ENCODE measurements at places on chromosomes 2 and 18.

GRCh38 chr2:110941226-110941625, 179.5 kb upstream of the BCL2L11 start:
- DNase-seq = no peak

DNA sequence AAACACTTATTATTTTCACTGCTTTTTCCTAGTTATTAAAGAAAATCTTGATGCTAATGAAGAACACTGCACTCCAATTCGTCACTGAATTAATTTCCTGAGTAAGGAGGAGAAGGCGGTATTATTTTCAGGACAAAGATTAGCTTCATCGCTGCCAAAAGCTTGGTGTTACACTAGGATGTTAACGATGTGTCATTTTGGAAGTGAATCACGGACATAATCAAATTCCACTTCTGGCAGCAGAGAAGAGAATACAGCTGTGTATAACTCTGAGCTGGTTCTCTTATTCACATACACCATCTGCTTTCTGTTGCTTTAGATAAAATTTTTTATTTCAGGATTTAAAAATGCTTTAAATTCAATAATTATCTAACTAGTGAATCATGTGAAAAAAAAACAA, 74.1 kb downstream of the SCG2 start:
- DNase-seq = no peak

DNA sequence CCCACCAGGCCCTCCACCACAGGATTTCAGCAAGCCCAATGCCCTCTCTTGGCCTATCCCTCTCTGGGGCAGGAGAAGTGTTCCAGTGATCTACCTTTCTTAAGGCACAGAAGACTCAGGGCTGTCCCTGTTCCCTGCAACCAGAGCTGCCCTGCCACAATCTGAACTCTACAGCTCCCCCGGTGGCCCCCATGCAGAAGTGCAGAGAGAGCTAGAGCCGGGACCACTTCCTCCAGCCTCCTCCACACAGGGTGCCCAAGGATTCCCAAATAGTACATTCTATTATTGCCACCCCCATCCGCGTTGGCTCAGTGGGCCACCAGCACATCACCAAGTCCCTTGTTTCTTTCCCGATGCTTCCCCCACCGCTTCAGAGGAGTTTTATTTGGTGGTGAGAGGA, 114.8 kb upstream of the PTPRM start:
- DNase-seq = no peak

DNA sequence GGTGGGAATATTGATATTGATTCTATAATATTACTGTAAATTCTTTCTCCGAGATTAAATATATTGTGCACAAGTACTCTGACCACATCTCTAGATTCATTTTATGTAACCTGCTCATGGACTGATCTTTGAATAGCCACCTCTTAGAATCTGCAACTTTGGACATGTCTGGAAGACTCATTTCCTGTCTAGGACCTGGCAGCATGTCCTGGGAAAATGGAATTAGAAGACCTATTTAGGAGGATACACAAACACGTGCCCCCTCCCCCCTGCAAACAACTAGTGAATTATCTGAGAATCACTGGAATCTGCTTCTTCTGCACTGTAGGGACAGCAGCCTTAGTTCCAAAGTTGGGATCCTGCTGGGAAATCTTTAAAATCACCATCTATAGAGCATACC, 94.1 kb downstream of the UBE2E3 start:
- DNase-seq = no peak

GRCh38 chr2:223759569-223760430, 77.6 kb downstream of the AP1S3 start:
- DNase-seq = no peak

- DNase-seq = no peak
Observed at GRCh38 chr2:101892377-101892776, 99.4 kb upstream of the IL1R2 start.

DNA sequence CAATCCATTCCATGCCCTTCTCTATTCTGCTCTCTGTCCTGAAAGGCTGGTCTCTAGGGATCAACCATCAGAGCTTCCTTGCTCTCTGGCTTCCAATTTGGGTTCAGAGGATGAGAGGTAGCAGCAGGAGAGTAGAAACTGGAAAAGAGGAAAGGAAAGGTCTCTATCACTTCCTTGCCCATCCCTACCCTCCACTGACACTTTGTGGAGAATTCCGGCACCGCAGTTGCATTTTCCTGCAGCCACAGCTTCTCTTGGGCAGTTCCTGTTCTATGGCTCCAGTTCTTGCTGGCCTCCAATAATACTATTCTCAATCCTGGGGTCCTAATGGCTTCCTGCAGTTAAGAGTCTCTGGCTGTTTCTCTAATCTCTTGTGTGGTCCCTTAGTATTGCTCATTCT, 13.3 kb upstream of the IMPACT start:
- no peak for DNase-seq

GRCh38 chr2:111666160-111666559, 217.8 kb downstream of the ANAPC1 start:
- no peak for DNase-seq

GRCh38 chr2:37630301-37630700, 41.1 kb downstream of the CDC42EP3 start:
- DNase-seq = no peak

- DNase-seq = no peak
Observed at GRCh38 chr2:139798391-139798790, 1018.2 kb upstream of the NXPH2 start.

GRCh38 chr2:213251618-213252017, 32.6 kb upstream of the SPAG16 start:
- DNase-seq = no peak

DNA sequence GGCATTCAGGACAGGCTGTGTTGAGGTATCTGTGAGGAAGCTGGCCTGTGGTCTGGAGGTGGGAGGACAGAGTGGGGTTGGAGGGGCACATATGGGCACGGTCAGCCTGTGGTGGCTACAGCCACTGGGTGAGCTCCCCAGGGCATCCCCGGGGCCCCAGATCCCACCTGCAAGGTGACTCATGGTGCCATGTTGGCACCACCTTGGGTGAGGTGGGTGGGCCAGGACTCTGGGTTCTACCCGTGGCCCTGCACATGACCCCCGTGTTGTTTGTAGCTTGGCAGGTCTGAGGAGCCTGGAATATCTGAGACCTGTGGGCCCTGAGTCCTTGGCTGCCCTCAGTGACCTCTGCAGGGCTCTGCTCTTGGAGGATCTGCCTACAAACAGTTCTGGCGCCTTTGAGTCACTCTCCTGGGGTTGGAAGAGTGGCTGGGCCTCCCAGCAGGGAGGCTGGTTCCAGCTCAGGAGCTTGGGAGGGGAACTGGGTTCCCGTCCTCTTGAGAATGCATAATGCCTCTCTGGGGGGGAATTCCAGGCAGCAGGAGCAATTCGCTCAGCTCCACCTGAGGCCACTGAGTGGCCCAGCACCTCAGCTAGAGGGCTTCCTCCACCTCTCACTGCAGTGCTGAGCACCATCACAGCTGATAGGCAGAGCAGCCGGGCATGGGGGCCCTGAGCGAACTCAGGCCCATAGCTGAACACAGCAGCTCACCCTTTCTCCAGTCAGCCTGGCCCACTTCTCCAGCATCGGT, 105.1 kb downstream of the DYSF start:
- no peak for DNase-seq

DNA sequence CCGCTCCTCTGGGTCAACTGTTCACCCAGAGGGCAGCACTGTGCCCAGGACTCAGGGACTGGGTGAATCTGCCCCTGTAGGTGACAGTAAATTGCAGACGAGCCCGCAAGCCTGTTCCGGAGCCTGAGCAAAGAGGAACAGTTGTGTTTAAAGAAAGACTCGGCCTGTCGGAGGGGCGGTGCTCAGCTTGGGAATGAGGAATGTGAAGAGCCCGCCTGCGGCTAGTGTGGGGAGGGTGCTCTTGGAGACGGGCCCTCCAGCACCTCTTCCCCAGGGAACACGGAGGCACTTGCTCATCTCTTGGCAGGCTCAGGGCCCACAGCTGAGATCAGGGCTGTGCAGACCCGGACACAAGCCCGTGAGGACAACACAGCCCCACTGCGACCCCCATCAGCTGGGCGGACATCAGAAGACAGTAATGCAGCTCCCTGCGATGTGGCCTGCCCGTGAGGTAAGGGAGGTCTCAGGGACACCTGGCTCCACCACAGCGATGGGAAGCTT, 299.0 kb downstream of the NDUFA10 start:
- DNase-seq = no peak

DNA sequence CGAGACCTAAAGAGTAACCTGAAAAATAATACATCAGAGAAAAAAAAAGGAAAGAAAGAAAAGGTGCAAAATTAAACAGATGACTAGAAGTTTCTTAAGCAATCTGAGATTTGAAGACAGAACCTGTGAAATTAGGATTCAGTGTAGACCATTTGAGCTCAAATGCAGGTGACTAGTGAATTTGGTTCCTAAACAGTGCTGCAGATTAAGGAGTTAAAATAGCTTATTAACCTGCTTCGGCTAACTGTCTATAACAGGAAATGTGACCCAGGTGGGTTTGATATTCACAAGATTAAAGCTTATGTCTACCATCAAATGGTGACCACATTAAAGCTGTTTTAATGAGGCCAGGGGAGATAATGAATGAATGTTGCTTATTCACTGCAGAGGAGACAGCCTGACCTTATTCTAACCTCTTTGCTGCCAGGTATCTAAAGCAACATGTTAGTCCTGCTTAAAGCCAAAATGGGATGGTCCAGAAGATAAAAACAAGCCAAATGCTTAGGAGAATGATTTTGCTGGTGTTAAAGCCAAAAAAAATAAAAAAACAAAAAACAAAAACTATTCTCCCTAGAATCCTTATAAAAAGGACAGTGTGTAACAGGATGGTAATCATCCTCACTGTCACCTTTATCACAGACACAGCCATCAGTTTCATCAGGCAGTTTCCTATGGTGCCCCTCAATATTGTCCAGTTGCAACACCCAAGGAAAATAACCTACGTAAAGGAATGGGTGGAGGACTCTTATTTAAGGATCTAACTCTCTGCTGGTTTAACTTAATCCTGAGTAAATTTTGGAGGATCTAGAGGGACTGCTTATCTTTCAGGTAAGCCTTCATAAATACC, 769.0 kb upstream of the ZEB2 start:
- DNase-seq = no peak

DNA sequence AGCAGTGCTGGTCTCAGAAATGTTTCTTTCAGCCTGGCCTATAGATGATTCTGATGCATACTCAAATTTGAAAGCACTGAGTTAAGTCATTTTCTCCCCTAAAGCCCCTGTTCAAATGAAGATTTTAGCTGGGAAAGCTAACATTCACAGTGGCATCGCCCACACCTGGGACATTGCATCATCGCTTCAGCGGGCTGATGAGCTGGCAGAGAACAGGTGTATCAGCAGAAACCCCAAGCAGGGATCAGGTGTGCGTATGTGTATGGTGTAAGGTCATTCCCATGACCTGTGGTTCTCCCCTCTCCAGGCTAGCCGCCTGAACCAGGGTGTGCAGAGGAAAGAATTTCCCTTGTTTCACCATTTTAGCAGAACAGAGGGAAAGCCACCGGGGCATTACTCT, 56.3 kb downstream of the EPAS1 start:
- DNase-seq = no peak

GRCh38 chr2:233234264-233234663, 17.2 kb upstream of the ATG16L1 start:
- DNase-seq = no peak

DNA sequence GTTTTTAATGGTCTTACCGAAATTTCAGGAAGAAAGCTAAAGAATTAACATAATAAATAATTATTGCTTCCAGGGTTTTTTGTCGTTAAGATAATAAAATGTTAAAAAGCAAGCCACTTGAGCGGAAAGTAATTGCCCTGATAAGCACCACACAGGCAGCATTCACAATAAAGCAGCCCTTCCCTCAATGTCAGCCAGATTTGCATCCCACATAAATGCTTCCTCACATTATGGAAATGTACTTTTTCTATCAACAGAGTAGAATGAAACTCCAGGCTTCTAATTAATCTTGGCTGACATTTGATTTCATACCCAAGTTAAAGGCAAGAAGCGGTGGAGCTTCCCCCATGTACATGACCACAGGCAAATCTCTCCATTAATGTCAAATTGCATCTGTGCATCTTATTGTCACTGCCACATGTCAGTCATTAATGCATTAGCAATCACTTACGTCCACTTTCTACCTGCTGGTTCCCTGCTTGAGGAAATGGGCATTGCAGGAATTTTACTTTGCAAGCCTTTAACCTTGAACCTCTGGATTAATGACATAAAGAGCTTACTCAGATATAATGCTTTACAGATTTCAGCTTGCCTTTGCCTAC, 26.2 kb downstream of the PTPRM start:
- DNase-seq = no peak

- DNase-seq = no peak
Observed at GRCh38 chr2:108215794-108216211, 24.0 kb upstream of the SULT1C3 start.

- no peak for DNase-seq
Observed at GRCh38 chr2:189409647-189410046, 31.6 kb upstream of the WDR75 start.

DNA sequence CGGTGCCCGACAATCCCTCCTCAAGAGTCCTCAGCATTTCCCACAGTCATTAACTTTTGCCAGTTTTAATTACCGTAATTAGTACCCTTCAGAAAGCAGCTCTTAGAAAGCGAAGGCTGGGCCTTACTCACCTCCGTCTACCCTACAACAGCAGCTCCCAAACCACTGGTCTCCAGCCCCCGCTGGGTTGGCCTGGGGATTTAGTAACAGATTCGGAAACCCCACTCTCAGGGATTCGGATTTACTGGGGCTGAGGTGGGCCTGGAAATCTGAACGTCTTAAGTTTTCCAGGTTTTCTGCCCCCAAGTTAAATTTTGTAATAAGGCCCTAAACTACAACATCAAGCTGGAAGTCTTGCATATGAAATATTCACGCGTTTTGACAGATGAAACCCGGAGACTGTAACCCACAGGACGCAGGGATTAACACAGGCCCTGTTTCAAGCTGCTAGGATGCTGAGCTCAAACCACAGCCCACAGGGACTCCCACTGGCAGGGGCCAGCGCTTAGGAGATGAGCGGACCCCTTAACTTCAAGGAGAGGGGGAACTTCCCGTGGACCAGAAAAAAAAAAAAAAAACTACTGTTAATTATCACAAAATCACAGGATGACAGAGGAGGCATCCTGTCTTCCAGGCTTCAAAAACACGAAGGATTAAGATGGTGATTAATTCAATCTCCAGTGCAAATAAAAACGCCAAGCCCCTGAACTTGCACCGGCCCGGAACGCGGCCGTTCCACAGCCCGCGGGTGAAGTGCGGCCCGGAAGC, 985 bp downstream of the ILKAP start:
- no peak for DNase-seq

- DNase-seq = no peak
Observed at GRCh38 chr2:183070942-183071844, 7.4 kb upstream of the DUSP19 start.

DNA sequence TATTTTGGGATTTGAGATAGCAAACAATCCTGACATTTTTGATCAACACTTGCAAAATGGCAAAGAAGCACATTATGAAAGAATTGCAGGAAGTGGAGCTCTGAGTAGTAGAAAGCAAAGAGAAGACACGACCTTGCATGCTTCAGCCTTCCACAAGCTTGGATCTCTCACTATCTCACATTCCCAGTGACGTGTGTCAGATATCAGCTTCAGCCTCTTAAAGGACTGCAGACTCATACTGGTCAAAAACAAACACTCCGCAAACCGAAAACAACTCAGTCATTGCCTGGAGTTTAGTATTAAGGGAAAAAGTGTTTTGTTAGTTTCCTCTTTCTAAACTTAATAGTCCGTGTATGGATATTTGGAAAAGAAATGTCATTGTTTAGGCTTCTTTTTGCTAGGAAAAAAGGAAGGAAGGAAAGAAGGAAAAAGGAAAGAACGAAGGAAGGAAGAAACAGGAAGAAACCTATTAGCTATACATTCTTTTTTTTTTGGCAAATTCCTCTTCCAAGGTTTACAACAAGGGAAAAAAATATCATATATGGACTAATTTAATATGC, 32.6 kb upstream of the SLC40A1 start:
- DNase-seq = no peak

Data from stimulated activated CD4-positive, alpha-beta T cell treated with anti-CD3 and anti-CD28 coated beads, Interleukin-12 subunit alpha, Interleukin-12 subunit beta, amount 100 ng/mL, for 48 hours (primary cell).